Iris pigment epithelial cell (primary cell): ENCODE measurements at places on chromosomes 5 and 9.

DNA sequence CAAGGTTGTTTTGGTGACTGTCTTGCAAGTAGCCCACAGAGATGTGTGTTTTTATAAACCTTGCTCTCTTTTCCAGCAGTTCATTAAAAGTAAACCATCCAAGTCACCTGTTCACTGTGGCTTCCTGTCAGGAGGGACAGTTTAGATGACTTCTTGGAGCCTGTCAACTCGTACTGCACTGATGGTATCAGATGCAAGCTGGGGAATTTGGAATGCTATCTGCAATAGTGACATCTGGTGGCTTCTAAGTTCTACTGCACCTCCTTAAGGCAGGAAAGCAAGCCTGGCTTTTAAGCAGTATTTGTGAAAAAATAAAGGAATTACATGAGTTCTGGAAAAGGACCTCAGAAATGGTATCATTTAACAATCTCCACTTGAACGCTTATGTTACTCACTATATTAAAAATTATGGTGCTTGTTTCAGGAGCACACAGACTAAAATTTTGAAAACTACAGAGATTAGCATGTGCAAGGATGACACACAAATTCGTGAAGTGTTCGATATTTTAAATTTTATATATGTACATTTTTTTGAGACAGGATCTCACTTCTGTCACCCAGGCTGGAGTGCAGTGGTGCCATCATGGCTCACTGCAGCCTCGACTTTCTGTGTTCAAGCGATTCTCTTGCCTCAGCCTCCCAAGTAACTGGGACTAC, 164.0 kb downstream of the TTC39B start:
- DNase-seq: peak; percentile 71

DNA sequence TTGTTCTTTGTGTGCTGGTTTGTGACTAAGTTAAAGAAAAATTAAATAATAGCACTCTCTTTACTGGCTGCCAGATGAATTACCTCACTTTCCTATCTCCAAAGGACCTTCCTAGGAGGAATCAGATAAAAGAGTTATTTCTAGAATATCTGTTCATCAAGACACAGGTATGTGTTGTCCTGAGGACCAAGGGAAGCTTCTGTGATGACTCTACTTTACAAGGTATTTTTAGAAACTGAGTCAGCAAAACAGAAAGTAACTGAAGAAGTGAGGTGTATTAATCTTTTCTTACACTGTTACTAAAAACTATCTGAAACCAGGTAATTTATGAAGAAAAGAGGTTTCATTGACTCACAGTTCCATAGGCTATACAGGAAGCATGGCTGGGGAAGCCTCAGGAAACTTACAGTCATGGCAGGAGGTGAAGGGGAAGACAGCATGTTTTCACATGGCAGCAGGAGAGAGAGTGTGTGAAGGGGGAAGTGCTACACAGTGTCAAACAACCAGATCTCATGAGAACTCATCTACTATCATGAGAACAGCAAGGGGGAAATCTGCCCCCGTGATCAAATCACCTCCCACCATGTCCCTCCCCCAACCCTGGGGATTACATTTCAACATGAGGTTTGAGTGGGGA, 189.2 kb upstream of the DMAC1 start:
- no peak for DNase-seq

DNA sequence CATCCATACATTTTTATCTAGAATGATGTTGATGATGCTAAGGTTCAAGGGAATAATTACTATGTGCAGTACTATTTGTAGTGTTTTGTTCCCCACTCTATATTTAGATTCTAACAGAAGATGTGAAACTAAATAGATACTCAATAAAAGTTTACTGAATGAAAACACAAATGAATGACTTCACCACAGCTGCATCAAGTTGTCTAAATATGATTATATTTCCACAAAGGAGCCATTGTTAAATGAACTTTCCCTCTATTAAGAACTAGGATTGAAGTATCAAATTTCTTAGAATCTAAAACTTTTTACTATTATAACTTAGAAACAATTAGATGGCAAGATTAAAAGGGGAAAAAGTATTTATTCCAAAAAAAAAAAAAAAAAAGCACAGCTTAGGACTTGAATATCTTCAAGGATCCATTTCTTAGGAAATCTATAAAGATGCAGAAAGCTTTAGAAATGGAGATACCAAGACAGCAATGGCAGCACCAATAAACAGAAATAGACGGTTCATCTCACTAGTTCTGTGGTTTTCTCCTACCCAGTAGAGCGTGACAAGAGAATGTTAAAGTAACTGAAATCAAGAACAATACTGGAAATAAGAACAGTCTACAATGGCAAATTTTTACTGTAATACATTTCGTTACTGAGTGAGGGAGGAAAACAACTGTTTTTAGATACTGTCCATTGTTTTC, 347.6 kb downstream of the EBF1 start:
- no peak for DNase-seq

- no peak for DNase-seq
These were observed 2.5 kb upstream of the GFI1B start for GRCh38 chr9:132975961-132976360.

- DNase-seq: no peak
These were observed 26.9 kb downstream of the PTPA start for GRCh38 chr9:129138144-129138462.

DNA sequence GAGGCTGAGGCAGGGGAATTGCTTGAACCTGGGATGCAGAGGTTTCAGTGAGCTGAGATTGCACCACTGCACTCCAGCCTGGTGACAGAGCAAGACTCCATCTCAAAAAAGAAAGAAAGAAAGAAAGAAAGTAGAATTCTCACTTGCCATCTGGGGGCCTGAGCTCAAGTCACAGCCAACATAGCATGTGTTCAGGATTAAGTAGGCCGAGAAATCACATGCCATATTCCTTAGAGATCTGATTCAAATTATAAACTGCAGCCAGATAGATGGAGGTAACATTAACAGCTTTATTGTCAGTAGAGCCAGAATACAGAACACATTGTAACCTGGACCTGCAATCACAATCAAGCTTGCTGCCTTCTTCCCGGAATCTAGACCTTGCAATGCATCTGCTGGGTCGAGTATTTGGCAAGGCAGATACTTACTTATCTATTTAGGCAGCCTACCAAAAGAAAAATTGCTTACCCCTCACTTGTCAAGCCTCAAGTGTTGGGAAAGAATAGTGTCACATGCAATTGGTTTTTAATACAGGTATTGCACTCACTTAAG, 173.7 kb downstream of the CPLANE1 start:
- peak; percentile 25 for DNase-seq

- DNase-seq: no peak
These were observed 342.6 kb downstream of the MAN2A1 start for GRCh38 chr5:110032376-110032775.

DNA sequence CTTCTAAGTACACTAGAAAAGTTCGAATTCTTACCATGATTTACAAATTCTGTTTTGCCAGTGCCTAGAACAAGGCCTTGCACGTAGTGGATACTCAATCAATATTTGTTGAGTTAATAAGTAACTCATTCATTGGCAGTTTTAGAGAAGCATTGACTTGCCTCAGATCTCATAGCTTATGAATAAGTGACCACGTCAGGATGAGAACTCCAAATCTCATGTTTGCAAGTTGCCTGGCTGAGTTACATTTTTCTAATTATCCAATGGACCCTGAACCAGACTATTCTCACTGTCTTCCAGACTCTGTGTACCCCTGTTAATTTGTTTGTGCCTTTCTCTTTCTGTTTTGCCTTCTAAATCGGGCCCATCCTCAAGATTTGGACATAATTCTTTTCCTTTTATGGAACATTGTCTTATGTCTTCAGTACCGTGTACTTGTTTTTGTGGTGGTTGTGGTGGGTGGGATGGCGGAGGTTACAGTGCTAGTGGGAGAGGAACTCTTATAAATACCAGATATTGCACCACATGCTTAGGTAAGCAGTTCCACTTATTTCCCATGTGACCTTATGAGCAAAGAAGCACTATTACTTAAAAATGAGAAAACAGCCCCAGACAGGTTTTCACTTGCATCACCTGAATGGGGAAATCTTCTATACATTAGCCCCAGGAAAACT, 96.3 kb downstream of the UNC13B start:
- no peak for DNase-seq

DNA sequence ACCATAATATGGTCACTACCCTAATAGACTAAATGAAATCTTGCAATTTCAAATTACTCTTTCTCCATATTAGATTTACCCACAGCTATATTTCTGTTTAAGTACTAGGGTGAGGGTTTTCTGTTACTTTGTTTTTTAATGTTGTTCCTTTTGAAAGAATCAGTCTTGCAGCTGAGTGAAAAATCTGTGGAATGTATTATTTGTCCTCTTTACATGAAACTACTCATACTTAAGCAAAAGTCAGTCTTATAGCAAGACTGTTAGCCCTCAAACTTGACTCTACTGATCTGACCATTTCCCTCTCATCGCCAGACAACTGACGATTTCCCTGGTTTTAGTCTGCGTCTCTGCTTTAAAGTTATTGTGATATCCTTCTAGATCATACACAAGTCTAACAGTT, 84.0 kb downstream of the PIK3R1 start:
- DNase-seq: peak; percentile 43

DNA sequence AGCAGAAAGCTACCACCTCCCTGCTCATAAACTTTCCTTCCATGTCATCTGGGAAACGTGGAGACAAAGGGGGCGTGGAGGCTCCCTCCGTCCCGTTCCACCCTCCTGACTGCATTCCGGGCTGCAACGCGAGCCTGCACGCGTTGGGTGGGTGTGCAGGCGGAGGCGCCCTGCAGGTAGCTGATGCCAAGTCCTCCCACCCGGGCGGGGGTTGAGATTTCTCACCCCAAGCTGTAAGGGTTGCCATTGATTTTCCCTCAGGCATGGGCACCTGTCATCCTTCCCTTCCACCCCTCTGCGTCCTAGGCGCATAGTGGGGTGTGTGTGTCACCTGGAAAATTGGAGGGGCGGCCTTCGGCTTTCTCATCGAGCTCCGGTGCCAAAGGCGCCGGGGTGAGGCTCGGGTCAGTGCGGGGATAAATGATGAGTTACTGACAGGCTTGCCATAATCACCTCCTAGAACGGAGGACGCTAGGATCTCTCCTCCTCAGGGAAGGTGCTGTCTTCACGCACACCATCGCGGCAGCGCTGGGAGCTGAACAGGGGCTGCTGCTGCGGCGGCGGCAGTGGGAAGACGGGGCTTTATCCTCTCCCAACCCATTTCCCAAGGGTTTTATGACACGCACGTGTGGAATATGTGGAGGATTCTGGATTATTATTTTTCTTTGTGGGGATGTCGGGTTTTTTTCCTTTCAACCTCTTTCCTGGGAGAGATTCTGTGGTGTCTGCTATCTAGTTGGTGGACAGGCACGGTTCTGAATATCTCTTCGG, 973 bp downstream of the PLPPR1 start:
- no peak for DNase-seq

GRCh38 chr9:35730486-35730854, 1.5 kb downstream of the TLN1 start:
- no peak for DNase-seq

- no peak for DNase-seq
These were observed 143.7 kb upstream of the SLC30A5 start for GRCh38 chr5:68950125-68950524.
